ENCODE measurements at places on chromosomes 12 and 14.

DNA sequence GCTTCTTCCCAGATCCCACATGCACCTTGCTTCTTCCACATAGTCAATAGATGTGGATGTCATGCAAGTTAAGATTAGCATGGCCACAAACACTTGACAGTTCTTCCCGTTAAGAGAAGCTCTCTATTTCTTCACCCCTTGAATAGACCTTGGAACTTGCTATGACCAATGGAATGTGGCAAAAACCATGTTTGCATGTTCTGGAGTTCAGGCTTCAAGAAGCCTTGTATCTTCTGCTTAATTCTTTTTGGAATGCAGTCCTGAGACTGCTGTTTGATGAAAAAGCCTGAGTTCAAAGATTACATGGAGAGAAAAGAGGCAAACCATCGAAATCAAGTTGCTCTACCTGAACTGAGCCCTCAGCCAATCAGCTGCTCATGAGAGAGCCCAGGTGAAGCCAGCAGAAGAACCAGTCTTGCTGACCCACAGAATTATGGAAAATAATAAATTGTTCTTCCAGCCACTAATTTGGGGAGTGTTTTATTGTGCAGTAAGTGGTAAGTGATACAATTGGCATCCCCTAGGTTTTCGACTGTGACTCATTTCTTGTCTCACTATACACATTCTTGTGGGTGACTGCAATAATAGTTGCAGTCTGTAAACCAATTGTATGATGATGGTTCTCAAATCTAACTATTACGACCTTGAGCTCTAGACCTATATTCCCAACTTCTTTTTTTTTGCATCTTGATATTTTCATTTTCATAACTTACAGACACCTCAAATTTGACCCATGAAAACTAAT lies 12.6 kb downstream of the RASSF9 start:
- DNase-seq = no peak

GRCh38 chr14:91708795-91709194 lies 23.1 kb downstream of the CATSPERB start:
- no peak for DNase-seq

DNA sequence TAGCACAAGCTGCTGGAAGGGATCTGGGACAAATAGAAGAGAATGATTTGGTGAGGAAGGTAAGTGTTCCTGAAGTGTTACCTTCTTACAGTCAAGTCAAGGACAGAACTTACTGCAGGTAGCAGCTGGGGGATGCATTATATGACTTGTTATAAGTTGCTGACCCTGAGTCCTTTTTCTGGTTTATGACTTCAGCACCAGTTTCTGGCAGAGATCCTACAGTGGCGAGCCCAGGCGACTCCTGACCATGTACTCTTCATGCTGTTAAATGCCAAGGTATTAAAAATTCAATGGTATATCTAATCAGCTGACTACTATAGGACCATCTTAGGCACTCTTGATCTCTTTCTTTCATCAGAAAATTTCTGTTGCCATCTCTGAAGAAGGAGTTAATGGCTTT lies 45.1 kb upstream of the ATF1 start:
- no peak for DNase-seq

DNA sequence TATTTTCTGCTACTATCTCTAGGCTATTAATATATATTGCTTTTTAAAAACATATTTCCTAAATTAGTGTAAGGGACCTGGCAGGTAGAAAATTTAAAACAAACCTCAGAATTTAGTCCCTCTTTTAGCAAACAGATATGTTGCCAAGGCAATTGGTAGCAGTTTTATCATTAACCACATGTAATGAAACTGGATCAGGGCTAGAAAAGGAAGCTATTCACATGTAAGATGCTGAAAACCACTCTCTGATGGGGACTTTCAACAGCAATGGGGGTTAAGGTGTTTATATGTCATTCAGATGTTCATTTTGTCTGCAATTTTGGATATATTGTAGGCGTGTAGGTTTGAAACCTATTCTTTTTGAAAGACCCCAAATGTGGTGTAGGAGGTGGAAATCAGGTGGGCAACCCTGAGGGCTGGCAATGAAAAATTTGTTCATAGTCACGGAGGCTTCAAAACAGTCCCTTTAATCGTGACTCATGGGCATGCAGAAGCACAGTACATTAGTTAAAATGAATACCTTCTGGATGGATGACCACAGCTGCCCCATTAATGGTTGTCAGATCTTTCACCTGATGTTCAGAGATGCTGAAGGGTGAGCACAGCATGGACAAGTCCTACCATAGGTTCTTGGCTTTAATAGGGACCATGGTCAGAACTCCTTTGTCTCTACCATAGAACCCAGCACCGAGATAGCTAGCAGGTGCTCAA lies 5.9 kb upstream of the PKP2 start:
- no peak for DNase-seq

DNA sequence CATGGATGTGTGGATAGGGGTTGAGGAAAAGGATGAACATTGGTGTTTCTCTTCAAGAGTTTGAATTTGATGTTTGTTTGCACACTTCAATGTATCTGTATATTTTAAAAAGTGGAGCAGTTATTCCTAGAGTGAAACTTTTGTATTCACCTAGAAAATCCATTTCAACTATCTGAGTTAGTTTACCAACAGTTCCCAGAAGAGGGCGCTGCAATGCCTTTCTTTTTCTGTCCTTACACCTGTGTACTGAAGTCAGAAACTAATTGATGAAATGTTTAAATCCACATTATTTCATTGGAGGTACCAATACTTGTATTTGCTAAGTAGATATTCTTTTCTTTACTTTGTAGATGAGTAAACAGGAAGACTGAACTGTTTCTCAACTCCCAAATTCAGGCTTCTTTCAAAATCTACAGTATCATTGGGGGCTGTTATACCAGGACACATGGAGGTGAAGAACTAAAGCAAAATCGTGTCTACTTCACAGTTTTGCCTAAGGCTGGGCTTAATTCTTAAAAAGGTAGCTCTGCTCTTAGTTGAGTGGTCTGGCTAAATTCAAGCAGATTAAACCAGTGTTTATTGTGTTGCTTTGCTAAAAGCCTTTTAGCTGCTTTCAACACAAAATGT lies 26.6 kb upstream of the KLRB1 start:
- peak; percentile 64 for DNase-seq

- DNase-seq = no peak
Observed at GRCh38 chr14:75229661-75230139, 48.9 kb upstream of the FOS start.

DNA sequence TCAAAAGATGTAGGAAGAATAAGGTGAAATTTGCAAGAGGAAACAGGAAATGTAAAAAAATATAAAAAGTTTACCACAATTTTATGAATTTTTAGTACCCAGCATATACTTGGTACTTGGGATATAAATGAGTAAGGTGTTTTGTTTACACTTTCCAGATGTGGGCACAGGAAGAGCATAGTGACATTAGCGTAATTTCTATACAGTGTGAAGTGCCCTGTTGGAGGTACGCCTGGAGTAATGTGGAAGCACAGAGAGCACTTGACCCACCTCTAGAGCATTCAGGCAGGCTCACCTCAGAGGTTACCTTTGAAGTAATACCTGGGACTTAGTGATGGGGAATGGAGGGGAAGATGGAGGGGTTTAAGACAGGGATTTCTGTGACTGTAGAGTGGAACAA lies 89.5 kb downstream of the AEBP2 start:
- DNase-seq = no peak

- no peak for DNase-seq
Observed at GRCh38 chr14:57729208-57730187, 136.4 kb downstream of the SLC35F4 start.

DNA sequence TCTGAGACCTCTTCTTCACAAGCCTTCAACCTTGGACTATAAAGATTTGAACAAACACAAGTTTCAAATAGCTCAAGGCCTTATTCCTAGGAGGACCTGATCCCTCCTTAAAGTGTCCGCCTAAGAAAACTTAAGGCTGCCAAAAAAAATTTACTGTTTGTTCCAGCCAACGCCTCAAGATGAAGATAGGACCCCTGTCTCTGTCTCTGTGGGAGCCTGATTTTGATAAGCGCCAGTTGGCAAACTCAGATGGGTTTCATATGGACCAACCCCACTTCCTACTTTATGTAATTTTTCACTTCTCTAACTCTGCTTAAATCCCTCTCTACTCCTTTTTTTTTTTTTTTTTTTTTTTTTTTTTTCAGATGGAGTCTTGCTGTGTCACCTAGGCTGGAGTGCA lies 11.0 kb downstream of the FKBP3 start:
- DNase-seq = no peak

DNA sequence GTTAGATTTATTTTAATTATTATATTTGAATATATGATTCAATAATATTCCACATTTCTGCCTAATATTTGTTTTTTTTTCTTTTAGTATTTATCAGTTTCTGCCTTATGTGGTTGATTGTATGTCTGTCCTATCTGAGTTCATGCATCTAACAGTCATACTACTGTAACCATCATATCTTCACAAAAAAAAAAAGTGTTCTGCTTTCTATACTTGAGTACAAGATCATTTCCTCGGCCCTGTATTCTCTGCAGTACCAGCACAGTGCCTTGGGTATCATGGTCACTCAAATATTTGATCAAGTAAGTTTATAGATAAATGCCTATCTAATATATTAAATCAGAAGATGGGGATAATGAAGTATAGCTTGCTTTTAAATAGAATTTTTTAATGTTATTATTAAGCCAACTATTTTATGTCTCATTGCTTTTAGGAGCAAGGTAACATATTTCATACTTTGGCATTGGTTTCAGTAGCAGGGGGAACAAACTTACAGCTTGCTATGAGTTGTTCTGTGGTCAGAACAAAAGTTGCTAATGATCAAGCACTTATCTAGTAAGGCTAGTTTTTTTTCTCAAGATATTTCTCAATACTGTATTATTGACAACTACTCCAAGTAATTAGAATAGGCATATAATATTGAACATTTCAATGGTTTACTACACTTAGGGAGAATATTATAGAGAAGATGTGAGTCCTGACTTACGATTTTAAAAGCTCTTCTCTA lies 290.5 kb upstream of the FBXO33 start:
- DNase-seq = no peak

- DNase-seq = no peak
Observed at GRCh38 chr14:51488569-51489220, 163.0 kb upstream of the FRMD6 start.

DNA sequence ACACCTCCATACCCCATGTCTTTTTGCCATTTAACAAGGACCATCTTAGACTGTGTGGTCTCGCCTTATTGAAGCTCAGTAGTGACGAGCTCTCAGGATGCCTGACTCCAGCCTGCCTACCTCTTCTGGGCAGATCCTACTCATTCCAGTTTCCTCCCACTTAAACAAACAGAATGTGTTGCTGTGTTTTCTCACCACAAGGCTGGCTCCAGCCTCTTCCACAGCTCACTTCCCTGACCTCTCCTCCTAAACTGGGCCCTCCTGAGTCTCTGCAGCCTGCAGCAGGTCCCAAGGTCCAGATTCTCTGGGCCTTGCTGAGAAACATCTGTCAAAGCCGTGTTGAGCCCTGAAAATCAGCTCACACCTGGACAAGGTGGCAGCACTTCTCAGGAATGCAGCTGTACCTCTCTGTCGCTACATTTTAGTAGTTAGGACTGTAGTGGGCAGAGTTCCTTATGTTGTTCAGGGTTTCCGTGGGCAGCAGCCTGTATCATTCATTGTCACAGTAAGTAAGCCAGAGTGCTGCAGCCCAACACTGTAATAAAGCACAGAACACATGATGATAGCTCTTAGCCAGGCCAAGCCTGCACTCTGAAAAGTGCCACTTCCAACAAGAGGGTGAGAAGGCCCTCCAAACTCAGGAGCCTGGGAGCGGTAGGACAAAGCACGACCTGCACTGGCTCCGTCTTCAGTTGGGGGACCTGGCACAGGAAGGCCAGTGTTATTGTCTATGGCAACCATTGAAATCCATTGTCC lies 68.5 kb downstream of the NKX2-1 start:
- DNase-seq = no peak

GRCh38 chr12:105030820-105031807 lies 45.0 kb downstream of the NOPCHAP1 start:
- no peak for DNase-seq

GRCh38 chr12:83904175-83904574 lies 1008.4 kb downstream of the SLC6A15 start:
- no peak for DNase-seq

DNA sequence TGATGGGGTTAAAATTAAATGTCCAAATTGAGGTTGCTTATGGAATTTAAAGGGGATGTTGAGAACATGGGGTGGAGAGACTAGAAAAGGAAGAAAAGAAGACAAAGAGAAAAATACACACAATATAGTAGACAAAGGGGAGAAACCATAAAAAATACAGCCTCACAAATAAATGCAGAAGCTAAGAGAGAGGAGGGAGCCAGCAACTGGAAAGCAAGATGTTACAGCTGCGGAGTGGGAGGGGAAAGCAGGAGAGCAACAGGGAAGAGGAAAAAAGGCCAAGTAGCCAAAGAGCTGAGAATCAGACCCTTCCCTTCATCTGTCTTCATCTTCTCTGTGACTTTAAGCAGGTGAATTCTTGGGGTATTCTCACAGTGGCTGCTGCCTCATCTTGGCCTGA lies 39.7 kb upstream of the SMUG1 start:
- no peak for DNase-seq

DNA sequence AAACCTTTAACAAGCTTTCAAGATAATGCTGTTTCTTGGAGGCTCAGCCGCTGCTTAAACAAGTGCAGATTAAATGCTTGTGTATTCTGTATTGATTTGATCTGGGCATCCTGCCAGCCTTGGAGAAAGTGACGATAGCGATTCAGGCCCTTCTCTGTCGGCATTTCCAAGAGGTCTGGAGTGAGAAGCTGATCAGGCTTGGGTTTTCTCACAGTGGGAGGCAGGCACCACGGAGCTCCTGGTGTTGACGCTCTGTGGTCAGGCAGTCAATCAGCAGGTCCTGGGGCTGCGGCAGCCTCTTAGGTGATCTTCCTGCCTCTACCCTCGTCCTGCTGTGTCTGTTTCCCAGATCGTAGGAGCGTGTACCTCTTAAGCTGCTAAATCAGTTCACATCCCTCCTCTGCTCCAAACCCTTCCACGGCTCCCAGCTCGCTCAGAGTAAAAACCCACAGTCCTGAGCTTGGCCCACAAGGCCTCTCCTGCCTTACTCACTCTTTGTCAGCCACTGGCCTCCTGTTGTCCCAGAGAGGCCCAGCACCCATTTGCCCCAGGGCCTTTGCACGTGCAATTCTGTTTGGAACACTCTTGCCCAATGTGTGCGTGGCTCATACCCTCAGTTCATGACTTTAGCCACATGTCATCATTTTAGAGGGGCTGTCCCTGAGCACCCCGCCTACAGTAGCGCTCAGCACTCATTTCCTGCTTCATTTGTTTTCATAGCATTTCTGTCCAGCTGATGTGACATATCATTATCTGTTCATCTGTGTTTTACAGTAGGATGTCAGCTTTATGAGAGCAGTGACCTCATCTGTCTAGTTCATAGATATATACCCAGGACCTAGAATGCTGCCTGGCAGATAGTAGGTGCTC lies 155.4 kb downstream of the AACS start:
- DNase-seq = no peak

- no peak for DNase-seq
Observed at GRCh38 chr12:66884091-66884490, 205.2 kb upstream of the GRIP1 start.

- DNase-seq = no peak
Observed at GRCh38 chr14:63770187-63770807, 42.4 kb upstream of the SGPP1 start.

Measured in stimulated activated CD4-positive, alpha-beta T cell treated with anti-CD3 and anti-CD28 coated beads, TNF-alpha, amount 100 ng/mL, for 1 hour (primary cell).